Amniotic epithelial cell (primary cell): ENCODE measurements at places on chromosomes 16 and 17.

- peak; percentile 7 for DNase-seq
Observed at GRCh38 chr16:84356591-84357116, 11.7 kb upstream of the ATP2C2 start.

DNA sequence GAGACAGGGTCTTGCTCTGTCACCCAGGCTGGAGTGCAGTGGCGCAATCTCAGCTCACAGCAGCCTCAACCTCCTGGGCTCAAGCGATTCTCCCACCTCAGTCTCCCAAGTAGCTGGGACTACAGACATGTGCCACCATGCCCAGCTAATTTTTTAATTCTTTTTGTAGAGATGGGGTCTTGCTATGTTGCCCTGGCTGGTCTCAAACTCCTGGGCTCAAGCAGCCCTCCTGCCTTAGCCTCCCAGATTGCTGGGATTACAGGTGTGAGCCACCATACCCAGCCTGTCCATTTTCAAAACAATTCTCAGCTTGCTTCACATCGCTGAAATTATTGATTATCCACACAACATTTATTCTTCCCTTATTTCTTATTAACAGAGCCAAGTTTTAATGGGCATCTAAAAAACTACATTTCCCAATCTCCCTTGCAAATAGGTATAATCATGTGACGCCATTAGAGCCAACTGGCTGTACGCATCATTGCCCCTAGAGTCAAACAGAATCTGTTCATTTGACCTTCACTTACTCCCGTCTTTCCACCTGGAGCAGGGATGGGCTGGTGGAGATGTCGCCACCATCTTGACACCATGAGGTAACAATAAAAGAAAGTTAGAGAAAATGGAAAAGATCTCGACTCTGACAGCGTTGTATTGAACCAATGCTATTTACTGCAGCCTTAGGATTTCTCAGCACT lies 148.0 kb upstream of the FOXF1 start:
- DNase-seq = peak; percentile 64

DNA sequence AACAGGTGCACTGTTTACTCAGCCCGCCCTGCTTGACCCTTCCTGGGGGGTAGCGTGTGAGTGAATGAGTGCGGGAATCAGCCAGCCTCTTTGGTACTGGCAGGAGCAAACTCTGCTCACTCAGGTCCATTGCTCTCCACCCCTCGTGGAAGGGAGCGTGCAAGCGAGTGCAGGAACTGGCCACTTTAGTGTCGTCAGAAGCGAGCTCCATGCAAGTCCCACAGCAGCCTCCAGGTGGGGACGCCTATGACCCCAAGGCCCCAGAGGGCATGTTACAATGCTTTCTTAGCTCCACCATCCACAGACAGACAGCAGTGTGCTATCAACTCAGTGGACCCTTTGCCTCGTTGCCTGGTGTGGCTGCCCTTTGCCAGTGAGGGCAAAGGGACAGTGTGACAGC lies 1025.1 kb upstream of the CDH8 start:
- no peak for DNase-seq

DNA sequence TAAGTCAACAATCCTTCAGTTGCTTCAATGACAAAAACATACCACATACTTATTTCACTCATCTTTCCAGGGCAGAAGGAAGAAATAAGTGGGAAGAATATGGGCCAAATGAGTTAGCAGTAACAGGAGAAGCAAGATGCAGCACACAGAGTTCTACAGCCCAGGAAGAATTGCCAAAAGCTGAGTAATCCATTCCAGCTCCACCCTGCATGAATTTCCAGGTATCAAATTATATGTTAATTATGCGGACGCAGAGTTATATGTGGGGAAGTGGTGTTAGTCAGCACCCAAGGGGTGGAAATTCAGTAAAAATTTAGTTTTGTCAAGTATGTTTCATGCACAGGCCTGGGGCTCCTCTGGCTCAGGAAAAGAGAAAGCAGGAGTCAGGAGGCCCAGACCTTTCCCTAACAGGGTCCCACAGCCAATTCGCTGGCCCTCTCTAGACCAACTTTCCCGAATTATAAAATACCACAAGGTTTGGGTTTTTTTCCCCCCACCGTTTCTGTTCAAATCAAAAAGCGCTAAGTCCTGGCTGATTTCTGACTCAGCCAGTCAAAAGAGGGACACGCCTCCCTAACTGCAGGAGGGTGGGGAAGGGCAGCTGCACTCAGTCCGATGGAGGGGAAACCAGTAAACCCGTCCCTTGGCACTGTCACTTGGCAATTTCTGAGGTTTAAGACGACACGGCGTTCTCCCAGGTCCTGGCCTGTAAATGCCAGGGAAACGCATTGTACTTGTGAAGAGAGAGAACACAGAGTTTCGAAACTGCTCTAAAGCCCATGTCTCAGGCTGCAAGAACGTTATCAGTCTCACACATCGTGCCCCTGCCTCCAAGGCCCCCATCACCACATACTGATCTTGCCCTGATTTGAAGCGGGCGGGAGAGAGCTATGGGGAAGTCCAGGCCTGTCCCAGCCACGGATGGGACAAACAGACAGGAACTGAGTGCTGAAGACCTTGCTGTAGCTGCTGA lies 58.1 kb downstream of the ZFHX3 start:
- DNase-seq = peak; percentile 94

DNA sequence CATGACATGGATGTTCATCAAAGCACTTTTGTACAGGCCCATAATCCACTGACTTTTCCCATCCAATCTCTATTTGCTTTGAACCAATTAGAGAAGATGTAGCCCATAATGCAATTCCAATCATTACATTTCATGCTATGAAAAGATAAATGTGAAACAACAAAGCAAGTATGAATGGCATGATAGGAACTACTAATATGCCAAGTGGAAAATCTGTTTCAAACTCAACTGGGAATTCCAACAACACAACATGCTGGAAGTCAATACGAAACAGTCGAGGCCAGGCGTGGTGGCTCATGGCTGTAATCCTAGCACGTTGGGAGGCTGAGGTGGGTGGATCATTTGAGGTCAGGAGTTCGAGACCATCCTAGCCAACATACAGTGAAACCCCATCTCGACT lies 39.6 kb upstream of the TMEM97 start:
- DNase-seq = peak; percentile 52

DNA sequence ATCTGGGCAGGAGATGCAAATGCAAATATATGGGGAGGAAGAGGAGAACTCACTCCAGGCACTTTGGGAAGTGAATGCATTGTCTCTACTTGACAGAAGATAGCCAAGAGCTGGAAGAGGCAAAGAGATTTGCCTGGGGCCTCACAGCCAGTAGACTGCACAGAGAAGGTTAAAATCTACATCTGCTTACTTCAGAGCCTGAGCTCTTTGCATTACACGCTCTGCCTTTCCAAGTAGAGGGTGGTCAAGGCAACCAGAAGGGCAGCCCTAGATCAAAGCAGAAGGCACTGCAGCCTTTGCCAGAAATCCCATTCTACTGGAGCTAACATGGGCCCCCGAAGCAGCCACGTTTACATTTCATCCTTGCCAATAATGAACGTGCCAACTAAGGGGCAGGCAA lies 407.2 kb upstream of the CCL2 start:
- no peak for DNase-seq

DNA sequence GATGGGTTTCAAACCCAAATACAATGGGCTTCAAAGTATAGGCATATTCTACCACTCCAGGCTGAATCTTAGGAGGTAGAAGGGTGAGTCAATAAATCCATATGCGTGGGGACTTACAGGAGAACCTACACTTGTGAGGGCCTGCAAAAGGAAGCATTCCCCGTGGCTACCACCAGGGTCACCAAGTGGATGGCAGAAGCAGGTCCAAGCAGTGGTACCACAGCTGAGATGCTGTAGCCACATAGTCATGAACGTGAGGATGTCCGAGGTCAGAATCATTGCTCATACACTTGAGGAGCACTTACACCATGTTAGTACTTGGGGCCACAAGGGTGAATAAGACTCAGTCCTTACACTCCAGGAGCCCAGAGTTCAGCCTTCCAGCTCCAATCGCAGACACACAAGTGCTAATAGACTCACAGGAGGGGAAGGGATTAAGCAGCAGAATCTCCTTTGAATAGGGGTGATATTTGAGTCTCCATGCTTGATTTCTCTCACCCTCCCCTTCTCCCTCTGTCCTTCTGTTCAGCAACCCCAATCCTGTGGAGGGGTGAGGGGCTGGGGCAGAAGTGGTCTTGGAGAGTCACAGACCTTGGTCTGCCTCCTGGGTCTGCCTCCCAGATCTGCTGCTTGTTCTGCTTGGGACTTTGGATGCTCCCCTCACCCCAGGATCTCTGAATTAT lies 42.5 kb upstream of the ASIC2 start:
- DNase-seq = no peak

DNA sequence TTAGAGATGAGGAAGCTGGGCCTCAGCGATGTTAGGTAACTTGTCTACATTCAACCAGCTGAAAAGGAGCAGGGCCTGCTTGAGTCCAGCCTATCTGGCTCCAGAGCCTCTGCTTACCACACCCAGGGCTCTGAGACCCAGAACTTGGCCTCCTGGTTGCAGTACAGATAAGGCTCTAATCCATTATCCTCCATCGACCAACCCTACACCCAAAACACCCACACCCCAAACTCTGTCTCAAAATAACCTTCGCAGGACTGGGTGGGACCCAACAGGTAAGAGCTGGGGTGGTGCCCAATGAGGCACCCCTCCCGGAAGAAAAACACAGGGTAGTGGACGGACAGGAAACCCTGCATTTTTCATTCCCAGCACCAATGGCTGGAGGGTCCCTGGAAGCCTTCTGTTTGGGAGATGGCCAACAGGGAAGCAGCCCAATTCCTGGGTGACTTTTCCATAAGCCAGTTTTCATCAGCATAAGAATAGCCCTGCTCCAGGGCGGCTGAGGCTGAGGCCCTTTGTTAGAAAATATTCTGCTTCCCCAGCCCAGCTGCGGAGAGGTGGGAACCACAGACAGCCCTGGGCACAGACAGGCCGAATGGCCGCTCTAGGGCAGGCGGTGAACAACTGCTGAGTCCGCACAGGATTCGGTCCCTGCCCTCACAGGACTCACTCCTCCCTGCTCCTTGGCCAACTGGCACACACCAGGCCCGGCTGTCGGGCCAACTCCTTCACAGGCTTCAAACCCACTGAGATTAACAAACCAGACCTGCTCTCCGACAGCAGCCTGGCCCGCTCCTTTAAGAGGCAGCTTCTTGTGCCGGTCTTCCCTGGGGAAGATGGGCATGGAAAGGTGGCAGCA lies 9.8 kb downstream of the SMIM5 start:
- DNase-seq = no peak

DNA sequence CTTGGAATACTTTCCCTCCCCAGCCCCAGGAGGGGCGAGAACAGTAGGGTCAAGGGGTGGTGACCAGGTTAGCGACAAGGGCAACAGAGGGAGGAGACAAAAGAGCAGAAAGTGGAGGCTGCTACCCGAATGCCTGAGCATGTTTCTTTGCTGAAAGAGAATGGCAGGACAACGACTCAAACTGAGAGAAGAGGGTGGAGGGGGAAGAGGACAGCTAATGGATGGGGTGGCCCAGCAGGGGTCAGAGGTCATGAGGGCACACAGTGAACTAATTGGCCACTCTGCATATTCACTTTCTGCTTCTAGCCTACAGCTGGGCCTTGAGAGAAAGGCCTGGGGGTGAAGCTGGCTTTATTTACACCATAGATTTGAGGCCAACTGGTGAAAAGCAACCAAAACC lies 19.1 kb upstream of the DDX52 start:
- DNase-seq = no peak

DNA sequence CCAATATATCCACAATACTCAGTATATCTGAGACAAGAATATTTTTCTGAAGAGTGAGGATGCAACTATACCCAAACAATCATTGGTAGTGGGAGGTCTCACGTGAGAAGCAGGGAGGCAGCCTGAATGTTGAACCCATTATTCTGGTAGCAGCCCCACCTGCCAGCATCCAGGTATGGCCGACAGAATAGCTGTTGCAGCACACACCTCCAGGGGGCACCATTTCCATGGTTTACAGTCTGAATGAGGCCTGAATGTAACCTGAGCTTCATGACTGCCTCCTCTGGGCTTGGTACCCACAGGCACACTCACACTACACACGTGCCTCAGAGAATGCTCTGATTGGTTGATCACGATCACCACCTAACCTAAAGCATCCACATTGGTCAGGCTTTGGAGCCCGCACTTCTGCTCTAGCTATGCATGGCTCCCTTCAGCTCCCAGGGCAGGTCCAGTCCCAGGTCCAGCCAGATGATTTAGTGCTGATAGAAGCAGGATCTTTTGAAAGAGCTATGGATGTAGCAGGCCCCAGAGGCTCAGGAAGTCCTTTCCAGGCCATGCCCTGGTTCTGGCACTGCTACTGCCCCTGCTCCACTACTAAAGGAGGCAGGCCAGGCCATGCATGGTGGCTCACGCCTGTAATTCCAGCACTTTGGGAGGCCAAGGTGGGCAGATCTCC lies 11.0 kb upstream of the CBFB start:
- peak; percentile 97 for DNase-seq

DNA sequence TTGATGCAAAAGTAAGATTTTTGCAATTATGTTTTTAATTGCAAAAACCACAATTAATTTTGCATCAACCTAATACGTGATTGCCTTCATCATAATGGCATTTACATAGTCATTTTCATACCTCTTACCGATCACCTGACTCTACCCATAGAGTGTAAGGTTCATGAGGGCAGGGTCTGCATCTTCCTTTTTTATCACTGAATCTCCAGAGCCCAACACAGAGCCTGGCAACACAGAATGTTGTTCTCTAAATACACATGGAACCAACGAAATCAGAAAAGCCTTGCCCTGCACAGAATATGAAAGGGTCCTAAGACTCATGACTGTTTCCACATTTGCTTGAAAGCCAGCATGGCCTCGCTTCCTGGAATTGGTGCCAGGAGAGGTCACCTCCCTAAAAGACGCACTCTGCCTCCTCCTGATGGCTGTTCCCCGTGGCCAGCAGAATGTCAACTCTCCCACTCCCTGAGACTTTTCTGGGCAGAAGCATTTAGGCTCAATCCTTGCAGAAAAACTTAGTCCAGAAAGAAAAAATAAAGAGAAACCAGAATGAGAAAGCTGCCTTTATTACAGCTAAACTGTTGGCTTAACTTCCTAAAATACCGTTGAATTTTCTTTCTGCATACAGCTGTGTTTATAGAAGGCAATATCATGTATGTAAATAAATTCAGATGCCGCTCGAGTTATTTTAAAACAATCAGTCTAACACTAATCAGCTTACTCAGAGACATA lies 327.8 kb upstream of the MAF start:
- DNase-seq = no peak

GRCh38 chr17:21199311-21199710 lies 14.7 kb downstream of the TMEM11 start:
- DNase-seq = peak; percentile 99

GRCh38 chr17:66573078-66573477 lies 261.8 kb upstream of the CACNG5 start:
- no peak for DNase-seq

DNA sequence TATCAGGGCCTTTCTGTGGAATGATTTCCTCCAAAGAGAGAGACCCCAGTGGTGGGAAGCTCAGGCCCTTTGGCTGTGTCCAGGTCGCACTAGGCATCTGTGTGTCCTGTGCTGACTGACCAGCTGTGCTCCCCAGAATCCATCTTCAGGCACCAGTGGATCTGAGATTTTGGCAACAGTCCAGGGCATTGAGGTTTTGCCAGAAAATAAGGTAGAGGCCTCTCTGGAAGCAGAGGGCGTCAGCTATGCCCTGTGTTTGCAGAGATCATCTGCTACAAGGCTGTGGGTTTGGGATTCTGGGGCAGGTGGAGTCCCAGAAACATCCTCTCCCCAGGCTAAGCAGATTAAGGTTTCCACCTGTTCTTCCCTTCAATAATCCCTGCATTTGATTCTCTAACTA lies 57.5 kb upstream of the TOB1 start:
- DNase-seq = no peak

- DNase-seq = no peak
Observed at GRCh38 chr17:30808785-30809286, 15.7 kb downstream of the CRLF3 start.
